ENCODE measurements at places on chromosomes 12 and 14.

DNA sequence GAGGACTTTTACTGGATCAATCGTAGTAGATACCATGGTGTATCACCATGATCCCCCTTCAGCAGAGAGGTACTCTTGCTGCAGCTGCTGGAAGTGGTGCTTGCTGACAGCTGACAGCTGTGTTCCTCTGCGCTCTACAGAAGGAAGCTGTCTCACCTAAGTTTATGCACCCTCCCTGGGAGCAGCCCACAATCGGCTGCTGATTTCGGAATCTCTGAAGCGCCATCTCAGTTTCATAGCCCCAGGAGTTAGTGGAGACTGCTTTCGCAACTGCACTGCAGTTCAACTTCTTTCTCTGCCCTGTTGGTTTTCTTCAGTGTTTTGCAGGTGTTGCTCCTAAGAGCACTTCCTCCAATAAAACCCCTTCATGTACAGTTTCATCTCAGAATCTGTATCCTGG lies 237.9 kb downstream of the PAWR start:
- no peak for DNase-seq

- DNase-seq: no peak
Measured at GRCh38 chr14:65260786-65261185, 151.7 kb upstream of the FUT8 start.

GRCh38 chr12:107610021-107610859 lies 75.4 kb upstream of the PWP1 start:
- DNase-seq: peak; percentile 48

GRCh38 chr14:38290601-38291188 lies 34.8 kb upstream of the CLEC14A start:
- DNase-seq: no peak

DNA sequence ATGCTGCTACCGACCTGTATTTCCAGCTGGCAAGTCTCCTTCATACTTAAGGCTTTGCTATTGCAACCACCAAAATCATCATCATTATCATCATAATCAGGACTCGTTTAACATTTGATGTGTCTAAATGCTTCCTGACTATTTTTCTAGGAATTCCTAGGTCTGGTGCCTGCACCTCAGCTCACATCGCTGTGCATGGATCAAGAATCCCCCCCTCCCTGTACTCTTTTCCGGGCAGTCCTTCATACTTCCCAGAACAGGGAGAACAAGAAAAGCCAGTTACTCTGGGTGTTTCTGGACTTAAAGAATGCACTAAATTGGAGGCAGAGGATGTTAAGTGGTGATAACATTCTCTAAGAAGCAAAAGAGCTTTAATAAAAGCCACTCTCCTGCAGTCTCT lies 9.4 kb downstream of the ERP27 start:
- no peak for DNase-seq

DNA sequence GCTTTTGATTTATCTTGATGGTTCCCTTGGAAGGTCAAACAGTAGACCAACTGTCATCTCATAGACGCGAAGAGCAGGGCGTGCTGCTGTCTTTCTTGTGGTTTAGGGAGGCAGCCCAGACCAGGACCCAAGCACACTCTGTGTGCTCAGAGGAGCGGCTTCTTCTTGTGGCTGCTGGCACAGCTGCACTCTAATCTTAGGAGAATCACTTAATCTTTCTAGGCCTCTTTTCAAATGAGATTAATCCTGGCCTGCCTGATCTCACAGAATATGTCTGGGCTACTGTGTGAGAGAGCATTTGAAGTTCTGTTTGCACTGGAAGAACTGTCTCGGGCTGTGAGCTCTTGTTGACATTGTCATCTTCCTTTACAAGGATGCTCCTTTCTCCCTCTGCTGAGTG lies 60.0 kb upstream of the TRAF3 start:
- DNase-seq: no peak

DNA sequence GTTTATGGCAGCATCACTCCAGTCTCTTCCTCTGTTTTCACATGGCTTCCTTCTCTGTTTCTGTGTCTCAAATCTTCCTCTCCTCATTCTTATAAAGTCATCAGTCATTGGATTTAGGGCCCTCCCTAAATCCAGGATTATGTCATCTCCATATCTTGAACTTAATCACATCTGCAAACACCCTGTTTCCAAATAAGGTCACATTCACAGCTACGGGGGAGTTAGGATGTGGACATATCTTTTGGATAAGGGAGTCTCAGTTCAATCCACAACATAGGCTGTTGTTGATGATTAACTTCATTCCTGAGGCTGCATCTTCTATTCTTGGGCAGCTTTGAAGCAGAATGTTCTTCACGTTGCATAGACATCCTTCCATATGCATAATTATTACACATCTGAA lies 40.3 kb upstream of the NTF3 start:
- DNase-seq: no peak

DNA sequence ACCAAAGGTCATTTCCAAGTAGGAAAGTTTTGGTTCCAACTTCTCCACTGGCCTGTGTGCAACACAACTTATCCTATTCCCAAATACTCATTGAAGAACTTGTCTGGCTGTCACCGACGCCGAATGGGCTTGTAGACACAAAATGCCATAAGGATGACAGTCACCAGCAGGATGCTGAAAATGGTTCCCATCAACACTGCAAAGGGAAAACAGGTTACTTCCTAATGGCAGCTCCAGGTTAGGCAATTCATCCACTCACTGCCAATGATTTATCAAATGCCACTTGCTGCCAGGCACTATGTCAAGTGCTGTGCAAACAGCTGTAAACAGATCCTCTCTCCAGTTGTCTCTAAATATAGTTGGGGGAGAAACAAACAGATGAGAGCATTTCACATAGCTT lies 6.1 kb downstream of the C12orf76 start:
- DNase-seq: no peak

- no peak for DNase-seq
Measured at GRCh38 chr14:56085471-56085870, 32.7 kb upstream of the PELI2 start.

- DNase-seq: no peak
Measured at GRCh38 chr14:32657081-32657480, 281.6 kb upstream of the NPAS3 start.

GRCh38 chr14:61564618-61565091 lies 130.7 kb upstream of the HIF1A start:
- DNase-seq: no peak

DNA sequence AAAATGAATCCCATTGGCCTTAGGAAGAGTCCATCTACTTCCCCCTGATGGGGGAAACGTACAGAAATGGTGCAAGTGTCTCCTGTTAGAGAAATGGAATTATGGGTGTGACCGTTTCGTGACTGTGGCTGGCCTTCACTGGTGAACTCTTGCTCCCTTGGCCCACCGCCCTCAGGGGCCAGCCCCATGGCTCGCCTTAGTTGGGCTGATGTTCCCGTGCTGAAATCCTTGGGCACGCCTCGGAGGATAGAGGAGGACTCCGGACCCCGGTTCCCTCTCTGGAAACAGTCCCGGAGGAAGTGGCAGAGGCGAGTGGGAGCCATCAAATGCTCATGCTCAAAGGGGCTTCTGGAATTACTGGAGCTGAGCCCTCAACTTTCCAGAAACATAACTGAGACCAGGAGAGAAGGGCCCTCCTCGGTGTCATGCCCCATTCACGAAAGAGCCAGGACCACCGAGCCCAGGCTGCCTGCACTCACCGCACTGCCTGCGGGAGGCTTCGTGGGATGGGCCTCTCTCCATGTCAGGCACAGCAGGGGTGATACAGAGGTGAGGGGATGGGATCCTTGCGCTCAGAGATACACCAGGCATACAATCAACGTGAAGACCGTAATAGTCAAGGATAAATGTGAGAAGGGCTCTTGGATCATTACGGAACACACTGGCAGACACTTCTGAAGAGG lies 10.1 kb upstream of the CACNA2D4 start:
- DNase-seq: no peak

DNA sequence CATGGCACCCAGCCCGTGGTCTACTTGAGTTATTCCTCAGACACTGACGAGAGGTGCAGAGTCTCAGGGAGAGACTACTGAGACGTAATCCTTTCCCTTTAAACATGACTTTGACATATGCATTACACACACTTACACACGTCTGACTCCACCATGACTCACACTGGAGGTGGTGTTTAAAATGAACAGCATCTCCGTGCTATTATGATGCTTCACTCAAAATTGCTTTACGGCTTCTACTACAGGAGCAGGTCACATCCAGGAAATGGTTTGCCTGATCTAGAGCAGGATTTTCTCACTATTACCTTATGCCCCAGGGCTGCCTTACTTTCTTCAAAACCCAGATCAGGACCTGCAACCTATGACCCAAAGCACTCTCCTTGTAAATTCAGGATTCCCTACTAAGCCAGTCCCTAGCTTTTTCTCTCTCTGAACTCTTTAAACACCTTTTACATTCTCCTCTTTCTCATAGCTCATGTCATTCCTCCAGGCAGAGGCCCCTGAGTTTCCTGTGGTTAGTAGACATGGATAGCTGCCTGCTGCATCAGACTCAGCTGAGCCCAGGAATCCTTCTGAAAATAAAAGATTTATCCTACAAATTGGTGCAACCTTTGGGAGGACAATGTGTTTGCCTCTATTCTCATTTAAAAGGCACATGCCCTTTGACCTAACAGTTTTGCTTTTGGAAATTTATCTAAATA lies 31.2 kb downstream of the TMCC3 start:
- DNase-seq: no peak

- no peak for DNase-seq
Measured at GRCh38 chr12:116615141-116615861, 56.1 kb downstream of the MAP1LC3B2 start.

DNA sequence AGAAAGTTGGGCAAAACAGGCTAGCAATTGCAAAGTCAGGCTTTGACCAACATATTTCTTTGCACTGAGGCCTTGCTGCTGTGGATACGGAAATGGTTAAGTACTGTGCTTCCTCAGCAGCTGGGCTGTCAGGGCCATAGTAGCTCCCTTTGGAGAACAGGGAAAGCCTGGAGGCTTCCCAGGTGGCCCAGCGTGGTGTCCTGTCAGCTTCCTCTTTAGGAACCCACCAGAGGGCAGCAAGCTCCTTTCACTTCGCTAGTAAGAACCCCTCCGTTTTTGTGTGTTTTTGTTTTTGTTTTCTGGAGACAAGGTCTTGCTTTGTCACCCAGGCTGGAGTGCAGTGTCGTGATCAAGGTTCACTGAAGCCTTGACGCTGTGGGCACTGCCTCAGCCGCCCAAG lies 1.7 kb upstream of the CFAP251 start:
- peak; percentile 86 for DNase-seq

- DNase-seq: no peak
Measured at GRCh38 chr12:48004053-48004941, at the start of gene COL2A1. TSS of gene COL2A1 (minus strand) at chr12:48004476. CDS start at chr12:48004321, 155 bp downstream.

GRCh38 chr12:50536831-50537537 lies 32.2 kb downstream of the DIP2B start:
- no peak for DNase-seq

- DNase-seq: no peak
Measured at GRCh38 chr14:96156804-96157760, 47.6 kb upstream of the BDKRB2 start.

DNA sequence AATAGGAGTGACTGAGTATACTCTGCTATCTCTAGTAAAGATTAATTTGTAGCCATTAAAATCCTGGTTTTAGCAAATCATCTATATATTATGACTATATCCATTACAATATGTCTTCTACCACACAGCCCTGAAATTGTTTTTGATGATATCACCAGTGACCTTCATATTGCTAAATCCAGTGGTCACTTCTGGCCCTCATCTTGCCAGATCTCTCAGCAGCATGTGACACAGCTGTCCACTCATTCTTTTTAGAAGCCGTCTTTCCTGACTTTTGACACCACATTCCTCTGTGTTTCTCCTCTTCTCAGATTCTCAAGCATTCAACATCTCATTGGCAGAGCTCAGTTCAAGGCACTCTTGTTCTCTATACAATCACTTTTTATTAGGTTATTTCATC lies 54.9 kb downstream of the CPNE8 start:
- DNase-seq: no peak

DNA sequence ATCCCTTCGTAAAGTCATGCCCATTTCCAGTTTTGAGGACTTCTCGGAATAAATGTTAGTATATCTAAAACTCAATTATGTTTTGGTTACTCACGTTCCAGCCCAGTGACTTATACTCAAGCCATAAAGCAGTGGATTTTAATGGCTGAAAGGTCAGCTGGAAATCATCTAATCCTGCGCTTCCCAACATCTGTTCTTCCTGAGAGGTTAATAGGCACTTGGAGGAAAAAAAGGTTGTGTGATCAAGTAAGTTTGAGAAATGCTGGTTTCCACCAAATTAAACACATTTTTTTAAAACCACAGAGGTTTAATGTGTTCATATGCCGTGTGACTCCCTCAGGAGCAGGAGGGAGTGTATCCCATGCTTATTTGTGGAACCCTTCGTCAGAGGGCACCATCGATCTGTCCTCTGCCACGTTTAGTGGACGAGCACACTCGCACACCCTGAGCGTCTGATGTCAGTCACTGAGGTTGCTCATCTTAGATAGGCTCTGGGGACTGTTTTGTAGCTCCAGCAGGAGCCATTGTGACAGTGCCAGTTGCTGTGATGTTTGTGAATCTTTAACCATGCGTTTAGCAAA lies 41.4 kb downstream of the FBXL14 start:
- DNase-seq: peak; percentile 62

DNA sequence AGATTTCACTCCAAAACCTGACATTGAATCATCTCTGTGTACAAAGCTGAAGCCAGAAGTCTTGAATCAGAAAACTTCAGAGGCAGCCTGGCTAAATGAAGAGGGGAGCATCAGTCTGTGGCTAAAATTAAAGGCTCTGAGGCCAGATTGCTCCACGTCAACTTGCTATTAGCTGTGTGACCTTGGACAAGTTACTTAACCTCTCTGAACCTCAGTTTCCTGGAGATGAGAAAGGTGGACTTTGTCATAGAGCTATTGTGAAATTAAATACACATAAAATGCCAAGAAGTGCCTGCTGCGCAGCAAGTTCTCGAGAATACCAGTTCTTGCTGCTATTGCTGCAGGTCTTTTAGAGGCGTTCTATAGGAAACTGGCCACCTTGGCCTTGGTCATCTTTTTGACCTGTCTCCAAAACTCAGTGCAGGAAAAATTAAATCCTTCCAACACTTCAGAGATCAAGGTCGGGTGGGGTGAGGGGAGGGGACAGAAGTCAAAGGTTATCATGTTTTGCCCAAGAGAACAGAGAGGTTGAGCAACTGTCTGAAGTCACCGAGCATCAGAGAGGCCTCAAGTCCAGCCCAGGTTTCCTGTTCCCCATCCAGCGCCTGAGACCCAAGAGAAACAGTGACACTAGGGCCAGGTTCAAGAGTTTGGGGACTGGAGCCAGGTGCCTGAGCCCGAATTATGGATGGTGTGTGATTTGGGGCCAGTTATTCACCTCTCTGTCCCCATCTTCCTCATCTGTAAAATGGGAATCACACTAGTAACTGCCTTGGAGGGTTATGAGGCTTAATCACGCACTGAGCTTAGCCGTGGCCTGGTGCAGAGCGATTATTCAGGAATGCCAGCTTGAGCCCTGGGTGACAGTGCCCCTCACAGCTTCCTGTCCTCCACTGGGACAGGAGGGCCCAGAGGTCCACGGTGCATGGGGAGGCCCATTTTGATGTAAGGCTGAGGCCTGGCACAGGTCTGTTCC lies 1.1 kb downstream of the SERPINA1 start:
- DNase-seq: no peak

- peak; percentile 30 for DNase-seq
Measured at GRCh38 chr12:87266305-87266704, 762.9 kb downstream of the C12orf50 start.

- no peak for DNase-seq
Measured at GRCh38 chr12:28453686-28454085, 263.4 kb downstream of the CCDC91 start.

GRCh38 chr12:54282949-54283593 lies 2.5 kb downstream of the HNRNPA1 start:
- peak; percentile 34 for DNase-seq

Measured in NAMALWA (cell line).